ENCODE measurements at places on chromosomes 3 and 15.

- DNase-seq = no peak
Observed at GRCh38 chr3:23629181-23629894, 176.4 kb upstream of the UBE2E1 start.

DNA sequence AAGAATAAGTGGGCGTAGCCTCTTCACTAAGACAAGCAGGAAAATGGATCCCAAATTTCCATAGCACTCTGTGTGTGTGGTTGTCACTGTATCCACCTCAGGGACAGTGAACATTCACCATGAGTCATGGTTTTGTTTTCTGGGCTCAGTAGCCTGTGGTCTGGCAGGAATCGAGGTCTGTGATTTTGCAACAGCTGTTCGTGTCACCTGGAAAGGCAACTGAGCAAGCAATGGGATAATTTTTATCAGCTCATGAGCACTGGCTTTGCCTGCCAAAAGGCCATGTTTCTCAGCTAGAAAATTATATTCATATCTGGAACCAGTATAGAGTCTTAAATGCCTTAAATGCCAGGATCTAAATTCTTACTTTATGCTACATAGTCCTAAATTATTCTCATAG is 60.9 kb downstream of the STRIT1 start:
- no peak for DNase-seq

GRCh38 chr3:67648229-67648628 is 6.2 kb downstream of the SUCLG2 start:
- no peak for DNase-seq

GRCh38 chr15:58361273-58361759 is 70.5 kb upstream of the LIPC start:
- no peak for DNase-seq

DNA sequence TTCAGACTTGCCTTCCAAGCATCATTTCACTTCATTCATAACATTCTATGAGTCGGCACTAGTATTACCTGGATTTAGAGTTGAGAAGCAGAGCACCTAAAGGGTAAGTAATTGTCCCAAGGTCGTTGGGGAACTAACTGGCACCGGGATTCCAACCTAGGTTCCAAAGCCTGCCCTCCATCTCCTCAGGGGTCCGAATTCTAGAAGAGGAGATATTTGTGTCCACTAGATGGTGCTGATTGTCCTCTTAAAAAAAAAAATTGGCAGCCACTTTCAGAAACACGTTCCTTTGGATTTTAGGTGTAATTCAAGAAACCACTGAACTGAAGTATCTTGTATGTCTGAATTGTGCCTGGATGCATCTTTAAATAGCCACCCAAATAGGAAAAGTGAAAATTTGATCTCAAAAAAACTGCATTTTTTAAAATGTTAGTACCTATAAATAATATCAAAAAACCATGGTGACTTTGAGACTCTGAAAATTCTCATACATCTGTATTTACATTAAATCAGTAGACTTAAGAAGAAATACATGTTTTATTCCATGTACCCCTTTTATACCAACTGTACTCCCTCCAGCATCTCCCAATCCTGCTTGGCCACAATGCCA is 3.9 kb upstream of the FSIP1 start:
- DNase-seq = no peak

- no peak for DNase-seq
Observed at GRCh38 chr3:44762170-44762677, 630 bp downstream of the KIF15 start.

DNA sequence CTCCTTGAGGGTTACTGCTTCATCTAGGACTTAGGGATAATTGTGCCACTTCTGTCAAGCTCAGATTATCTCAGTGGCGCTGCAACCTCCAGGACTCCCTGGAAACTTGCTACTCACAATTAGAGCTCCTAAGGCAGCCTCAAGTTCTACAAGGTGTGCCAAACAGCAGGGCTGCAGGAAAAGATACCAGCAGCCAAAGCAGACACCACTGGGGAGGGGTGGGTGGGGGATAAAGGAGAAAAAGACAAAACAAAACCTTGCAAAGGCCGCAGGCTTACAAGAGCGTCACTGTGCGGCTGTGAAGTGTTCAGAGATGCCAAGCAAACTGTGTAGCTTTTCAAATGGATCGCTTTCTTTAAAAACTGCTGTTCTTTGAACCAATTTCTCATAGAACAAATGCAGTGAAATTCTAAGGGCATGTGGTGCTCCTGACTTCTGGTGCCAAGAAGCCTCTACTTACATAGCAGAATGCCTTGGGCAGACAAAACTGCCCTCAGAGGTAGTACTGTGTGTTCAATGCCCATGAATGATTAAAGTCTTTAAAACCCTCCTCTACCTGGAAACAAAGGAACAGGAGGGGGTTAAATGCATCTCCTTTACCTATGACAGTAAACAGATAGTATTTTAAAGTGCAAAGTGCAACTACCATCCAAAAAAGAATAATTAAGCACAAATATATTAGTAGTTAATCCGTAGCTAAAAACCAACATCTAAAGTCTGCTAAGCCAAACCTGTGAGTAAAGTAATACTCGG is 353.4 kb downstream of the FOXP1 start:
- DNase-seq = no peak

Measured in stimulated activated CD4-positive, alpha-beta T cell treated with anti-CD3 and anti-CD28 coated beads, Interleukin-1b, Interleukin-23, amount 100 ng/mL, for 1 hour (primary cell).